ENCODE measurements at places on chromosomes 6 and 20.

DNA sequence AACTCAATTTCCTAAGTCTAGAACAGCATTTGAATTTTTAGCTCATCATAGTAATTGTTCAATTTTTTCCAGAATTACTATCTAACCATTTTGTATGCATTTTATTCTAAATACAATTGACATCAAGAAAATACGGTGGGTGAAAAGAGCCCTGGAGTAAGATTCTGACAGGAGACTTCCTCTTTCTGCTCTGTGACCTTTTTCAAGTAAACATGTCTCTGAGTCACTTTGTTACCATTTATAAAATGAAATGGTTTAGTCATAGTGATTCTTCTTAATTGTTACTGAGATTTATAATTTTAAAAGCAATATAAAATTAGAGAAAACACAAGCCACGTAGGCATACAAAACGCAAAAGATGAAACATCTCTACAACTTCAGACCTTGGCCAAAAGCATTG lies 80.2 kb downstream of the PLCB1 start:
- peak; percentile 31 for DNase-seq

GRCh38 chr20:62511300-62511914 lies 35.6 kb upstream of the GATA5 start:
- no peak for DNase-seq

DNA sequence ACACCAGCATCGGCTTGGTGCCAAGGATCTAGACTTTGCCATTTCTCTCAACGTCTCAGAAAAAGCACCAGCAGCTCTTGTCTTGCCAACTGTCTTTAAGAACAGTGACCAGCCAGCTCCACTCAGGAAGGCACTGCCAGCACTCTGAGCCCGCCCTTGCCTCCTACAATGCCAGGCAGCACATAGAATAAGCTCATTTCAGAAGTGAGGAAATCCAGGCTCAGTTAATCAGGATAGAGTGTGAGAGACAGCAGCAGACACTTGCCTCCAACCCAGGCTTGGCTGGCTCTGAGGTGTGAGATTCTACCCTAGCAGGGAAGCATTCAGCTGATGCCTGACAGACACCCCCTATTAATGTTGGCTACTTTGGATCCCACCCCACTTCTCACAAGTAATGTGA lies 4.3 kb upstream of the SYNDIG1 start:
- DNase-seq = no peak

- peak; percentile 58 for DNase-seq
Measured at GRCh38 chr20:62104791-62105345, 17.4 kb upstream of the LSM14B start.

GRCh38 chr6:112690497-112691202 lies 343.5 kb downstream of the RFPL4B start:
- DNase-seq = peak; percentile 52

GRCh38 chr6:10407674-10408054 lies 7.2 kb downstream of the TFAP2A start:
- DNase-seq = no peak

DNA sequence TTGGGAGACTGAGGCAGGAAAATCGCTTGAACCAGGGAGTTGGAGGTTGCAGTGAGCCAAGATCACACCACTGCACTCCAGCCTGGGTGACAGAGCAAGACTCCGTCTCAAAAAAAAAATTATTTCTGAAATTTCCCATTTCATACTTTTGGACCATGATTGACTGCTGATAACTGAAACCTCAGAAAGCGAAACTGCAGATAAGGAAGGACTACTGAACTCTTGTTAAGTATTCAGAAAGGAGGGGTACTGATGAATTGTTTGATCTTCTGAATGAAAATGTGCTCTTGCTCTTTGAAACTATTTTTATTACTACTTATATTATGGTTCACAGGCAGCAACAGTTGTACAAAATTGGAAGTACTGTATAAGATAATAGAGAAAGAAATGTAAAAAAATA lies 69.0 kb downstream of the HDGFL1 start:
- no peak for DNase-seq

DNA sequence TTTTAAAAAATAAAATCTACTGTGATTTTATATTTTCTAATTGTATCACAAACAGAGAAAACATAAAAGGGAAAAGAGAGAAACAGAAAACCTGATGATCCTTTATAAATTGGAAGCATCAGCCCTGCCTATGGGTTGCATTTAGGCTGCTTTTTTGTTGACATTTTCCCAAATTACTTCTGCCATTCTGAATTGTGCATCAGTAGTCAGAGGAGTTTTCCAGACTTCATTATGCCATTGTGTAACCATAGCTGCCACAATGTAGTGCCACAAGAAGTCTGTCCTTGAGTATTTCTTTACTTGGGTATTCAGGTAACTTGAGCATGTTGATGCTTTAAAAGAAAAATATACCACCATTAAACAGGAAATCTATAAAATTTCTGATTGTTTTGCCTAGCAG lies 130.3 kb downstream of the HACE1 start:
- DNase-seq = no peak

DNA sequence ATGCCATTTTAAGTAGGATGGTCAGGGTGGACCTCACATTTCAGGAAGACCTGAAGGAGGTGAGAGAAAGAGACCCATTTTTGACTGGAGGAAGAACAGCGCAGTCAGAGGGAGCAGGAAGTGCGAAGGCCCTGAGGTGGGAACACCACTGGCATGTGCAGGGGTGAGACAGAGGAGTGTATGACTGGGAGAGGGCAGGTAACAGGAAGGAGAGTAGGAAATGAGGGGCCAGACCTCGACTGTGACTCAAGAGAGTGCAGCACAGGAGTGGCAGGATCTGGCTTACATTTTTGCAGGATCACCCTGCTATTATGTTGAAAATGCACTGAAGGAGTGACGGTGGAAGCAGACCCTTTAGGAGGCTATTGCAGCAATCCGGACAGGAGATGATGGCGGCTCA lies 117.7 kb upstream of the CDYL start:
- DNase-seq = no peak

GRCh38 chr6:20877008-20877937 lies 343.0 kb downstream of the CDKAL1 start:
- DNase-seq = peak; percentile 97

- no peak for DNase-seq
Measured at GRCh38 chr20:15627501-15627903, 945.7 kb downstream of the KIF16B start.

- no peak for DNase-seq
Measured at GRCh38 chr6:139475241-139475640, 100.8 kb upstream of the CITED2 start.

DNA sequence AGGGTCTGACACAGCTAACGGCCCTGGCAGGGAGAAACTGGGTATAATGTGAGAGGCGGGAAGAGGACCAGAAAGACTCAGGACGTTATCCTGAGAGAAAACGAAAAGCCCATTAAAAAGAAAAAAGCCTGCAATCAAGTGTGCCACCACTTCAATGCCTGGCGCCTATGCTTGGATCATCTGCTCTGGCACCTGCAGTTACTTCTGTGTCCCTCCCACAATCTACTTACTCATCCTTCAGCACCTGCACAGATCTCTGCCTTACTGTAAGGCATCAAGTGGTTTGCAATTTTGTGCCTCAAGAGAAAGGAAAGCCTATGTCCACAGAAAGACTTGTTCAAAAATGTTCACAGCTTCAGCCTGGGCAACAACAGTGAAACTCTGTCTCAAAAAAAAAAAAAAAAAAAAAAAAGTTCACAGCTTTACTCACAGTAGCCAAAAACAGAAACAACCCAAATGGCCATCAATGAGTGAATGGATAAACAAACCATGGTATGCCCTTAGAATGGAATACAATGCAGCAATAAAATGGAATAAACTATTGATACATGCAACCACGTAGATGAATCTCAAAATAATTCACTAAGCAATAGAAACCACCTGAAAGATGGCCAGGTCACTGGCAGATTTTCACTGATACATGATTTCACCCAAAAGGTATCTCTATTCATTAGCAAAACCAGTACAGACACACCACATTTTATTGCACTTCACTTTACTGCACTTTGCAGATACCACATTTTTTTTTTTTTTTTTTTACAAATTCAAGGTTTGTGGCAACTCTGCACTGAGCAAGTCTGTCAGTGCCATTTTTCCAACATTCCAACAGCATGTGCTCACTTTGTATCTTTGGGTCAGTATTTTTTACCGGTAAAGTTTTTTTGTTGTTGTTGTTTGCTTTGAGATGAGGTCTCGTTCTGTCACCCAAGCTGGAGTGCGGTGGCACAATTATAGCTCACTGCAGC lies 48.6 kb downstream of the ABHD12 start:
- no peak for DNase-seq

GRCh38 chr6:126761854-126762253 lies 356.6 kb upstream of the RSPO3 start:
- DNase-seq = no peak

- peak; percentile 94 for DNase-seq
Measured at GRCh38 chr6:140572129-140572528, 1197.7 kb upstream of the CITED2 start.

DNA sequence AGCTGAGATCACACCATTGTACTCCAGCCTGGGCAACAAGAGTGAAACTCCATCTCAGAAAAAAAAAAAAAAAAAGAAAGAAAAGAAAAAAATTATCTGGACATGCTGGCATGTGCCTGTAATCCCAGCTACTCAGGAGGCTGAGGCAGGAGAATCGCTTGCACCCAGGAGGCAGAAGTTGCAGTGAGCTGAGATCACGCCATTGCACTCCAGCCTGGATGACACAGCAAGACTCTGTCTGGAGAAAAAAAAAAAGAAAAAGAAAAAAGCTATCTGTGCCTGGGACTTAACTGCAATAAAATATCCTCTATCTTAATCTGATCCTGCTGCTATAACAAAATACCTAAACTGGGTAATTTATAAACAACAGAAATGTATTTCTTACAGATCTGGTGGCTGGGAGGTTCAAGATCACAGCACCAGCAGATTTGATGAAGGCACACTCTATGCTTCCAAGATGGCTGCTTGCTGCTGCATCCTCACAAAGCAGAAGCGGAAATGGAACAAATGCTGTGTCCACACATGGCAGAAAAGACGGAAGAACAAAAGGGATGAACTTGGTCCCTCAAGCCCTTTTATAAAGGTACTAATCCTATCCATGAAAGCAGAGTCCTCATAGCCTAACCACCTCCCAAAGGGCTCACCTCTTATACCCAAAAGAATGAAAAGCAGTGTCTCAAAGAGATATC lies 273.3 kb upstream of the JARID2 start:
- DNase-seq = no peak

GRCh38 chr6:43246301-43247113 lies 3.2 kb downstream of the TTBK1 start:
- no peak for DNase-seq

DNA sequence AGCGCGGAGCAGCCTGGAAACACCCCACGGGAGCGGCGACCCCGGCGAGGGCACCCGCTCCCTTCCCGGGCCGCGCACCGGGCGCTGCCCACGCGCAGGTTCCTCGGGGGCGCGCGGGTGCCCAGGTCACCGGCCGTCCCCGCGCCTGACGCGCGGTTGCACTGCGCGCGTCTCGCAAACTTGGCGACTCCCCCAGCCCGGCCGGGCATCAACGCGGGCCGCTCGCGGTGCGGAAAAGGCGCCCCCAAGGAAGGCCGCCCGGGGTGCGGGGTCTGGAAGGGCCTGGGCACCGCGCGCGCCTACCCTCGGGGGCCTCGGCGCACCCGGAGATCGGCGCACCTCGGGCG lies 555 bp upstream of the ZBTB46 start:
- DNase-seq = no peak

DNA sequence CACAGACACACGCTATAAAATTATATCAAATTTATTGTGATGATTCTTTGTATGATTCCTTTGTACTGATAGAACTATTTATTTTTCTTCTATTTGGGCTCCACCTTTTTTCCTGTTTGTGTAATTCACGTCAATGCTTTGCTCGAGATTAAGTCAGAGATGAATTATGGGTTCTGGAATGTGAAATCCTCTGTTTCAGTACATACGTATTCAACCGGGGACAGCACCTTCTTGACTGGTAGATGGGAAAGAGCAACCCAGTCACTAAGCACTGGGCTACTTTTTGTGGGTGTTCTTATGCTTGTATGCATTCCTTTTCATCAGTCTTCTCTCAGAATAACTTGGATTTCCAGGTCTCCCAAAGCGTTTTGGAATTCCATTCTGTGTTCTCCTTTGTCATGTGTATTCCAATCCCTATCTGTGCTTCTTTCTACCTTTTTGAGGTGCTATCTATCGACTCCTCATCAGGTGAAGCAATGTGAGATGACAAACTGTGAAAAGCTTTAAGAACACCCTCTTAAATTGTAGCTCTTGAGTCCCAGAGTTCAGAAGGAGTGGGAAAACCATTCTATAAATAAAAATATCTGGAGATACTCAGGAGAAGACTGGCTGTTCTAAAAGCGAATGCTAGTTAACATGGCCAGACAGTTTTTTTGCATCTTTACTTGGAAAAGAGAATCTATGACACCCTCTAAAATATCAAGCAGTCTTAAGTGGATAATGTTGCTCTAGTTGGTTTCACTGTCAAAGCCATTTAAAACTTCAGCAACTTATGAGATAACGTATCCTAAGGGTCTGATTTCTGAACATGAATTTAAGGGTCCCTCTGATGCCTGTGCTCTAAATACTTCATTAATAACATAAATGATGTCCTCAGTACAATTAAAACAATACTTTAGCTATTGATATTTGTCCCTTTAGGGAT lies 197.7 kb upstream of the PREP start:
- peak; percentile 93 for DNase-seq

Data from fibroblast of mammary gland (primary cell).